ENCODE measurements at places on chromosomes 2 and 18.

DNA sequence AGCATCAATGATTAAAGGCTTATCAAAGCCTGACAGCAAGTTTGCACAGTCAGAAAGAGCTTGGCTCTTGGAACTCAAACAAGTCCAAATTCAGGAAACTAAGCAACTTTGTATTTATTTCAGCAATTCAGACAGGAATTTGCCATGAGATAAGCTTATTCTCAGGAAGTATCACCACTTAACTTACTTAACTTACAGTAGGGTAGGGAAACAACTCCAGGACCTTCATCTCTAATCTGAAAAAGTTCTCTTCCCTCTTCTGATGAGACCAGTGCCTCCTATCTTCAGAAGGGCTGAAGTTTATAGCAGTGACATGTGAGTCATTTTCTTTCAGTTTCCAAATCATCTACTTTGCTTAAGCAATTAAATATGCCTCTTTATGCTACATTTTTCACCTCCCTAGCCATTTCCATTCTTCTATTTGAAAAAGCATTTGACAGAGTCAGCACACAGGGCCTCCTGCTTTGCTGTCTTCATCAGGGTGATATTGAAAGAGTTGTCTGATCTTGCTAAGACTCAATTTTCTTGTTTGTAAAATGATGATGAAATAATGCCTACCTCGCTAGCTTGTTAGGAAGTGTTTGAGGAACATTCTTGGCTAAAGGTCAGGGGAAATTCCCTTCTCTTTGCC is 389.5 kb downstream of the RND3 start:
- DNase-seq = no peak

DNA sequence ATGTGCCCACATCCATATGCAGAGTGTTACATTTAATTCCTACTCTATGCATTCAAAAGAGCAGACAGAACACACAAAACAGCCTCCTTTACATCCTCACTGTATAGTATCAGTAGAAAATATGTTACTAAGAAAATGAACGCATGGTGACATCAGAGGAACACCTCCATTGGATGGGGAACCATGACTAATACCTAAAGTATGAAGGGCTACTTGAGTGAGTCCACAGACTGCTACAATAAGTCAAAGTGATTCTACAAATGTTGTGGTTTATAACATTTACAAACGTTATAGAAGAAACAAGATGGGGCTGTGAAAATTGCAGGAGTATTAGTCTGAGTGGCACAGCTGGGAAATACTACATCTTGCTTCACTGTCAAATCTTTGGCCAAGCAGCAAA is 1830.9 kb upstream of the PIK3C3 start:
- no peak for DNase-seq

DNA sequence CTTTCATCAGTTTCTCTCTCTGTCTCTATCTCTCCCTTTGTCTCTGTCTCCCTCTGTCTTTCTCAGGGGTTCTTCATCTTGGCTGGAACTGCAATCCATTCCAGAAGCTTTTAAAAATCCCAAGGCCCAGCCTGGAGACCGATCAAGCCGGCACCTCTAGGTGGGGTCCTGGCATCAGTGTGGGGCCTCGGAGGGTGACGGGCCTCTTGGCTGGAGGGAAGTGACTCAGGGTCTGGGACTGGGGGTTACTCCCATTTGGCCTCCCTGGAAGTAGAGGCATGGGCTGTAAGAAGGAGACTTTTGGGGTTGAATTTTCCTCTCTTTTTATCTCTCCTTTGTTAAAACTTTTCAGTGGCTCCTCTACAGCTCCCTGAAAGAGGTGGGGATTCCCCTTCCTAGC is 52.8 kb upstream of the OTOF start:
- DNase-seq = no peak

DNA sequence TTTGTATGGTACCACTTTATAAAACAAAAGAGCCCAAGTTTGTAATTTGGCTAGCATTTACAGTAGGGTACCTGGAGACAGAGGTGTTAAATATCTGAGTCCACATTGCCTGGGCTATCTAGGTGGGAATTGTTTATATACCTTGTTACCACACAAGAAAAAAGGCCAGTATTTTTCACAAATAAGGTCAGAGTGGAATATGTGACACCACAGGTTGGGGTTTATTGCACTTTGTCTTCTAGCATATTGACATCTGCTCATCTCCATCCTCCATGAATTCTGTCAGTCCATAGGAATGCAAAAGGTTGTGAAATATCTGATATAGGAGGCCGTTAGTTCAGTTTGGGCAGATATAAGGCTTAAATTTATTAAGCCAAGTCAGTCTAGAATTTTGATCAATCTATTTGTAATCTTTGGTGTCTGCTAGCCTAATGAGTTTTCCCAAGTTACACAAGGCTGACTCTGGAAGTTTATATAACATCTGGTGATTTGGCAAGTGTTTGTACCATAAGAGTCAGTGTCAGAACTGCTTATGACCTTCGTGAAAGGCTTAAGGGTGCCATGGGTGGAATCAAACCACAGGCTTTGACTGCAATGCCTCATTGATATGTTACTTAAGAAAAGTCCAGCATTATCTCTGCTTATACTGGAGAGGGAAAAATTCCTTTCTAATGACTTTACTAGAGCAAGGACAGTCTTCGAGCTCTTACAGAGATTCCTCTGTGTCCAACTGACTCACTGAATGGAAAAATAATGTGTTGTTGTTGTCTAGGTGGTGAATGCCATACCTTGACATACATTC is 11.3 kb upstream of the DPP4 start:
- no peak for DNase-seq

GRCh38 chr2:126115975-126116374 is 540.0 kb upstream of the GYPC start:
- no peak for DNase-seq

DNA sequence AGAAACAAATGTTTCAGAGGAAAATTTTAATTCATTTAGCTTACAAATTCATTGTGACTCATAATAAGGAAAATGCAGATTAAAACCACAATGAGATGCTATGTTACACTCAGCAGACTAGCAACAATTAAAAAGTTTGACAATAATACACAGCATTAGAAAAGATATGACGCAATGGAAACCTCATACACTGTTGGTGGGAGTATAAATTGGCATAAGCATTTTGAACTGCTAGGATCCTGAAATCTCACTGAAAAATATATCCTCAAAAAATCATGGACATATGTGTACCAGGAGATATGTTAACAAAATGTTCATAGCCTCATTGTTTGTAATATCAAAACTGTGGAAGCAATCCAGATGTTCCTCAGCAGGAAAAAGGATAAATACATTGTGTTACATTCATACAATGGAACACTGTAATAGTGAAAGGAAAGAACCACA is 13.7 kb downstream of the CALCRL start:
- no peak for DNase-seq

DNA sequence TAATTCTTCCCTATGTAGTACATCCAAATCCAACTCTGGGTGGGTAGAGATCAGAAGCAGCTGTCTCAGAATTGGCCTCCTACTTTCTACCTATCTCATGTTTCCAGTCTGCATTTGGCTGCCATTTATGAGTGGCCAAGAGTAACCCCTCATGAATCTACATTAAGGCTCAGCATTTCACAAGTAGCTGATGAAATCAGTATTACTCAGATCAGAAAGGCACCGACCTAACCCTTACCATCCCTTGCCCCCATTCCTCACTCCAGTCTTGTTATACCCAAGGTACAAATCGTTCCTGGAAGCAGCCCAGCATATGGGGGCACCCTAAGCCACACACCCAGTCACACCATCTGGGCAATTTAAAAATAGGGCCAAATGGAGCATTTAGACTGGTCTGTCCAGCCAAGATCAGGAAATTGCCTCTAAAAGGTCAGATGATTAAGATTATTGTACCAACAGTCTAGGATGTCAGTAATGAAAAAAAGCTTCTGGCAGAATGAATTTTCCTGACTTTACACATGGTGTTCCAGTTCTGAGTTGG is 37.1 kb downstream of the CD28 start:
- no peak for DNase-seq

- no peak for DNase-seq
Observed at GRCh38 chr2:69386360-69386759, 667 bp downstream of the GFPT1 start.

GRCh38 chr2:112626604-112627059 is 19.1 kb upstream of the SLC20A1 start:
- peak; percentile 22 for DNase-seq

- no peak for DNase-seq
Observed at GRCh38 chr2:237132799-237133198, 47.1 kb downstream of the COPS8 start.

DNA sequence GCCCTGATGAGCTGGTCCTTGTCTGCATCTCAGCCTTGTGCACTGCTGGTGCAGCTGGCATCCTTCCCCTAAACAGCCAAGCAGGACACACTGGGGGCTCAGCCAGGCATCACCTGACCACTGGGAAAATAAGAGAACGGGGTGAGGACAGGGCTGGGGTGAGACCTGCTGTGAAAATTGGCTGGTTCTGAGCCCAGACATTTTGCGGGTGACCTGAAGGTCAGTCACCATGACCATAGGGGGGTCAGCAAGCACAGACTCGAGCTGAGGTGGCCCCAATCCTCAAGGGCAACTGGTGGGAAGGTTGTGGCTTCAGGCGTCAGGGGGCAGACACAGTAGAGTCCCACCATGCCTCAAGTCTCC is 144.9 kb upstream of the TWIST2 start:
- no peak for DNase-seq

- no peak for DNase-seq
Observed at GRCh38 chr18:59516356-59517155, 157.5 kb upstream of the LMAN1 start.

- DNase-seq = no peak
Observed at GRCh38 chr2:137405496-137405895, 558.8 kb upstream of the HNMT start.

GRCh38 chr2:4844881-4845280 is 847.3 kb upstream of the SOX11 start:
- DNase-seq = no peak

DNA sequence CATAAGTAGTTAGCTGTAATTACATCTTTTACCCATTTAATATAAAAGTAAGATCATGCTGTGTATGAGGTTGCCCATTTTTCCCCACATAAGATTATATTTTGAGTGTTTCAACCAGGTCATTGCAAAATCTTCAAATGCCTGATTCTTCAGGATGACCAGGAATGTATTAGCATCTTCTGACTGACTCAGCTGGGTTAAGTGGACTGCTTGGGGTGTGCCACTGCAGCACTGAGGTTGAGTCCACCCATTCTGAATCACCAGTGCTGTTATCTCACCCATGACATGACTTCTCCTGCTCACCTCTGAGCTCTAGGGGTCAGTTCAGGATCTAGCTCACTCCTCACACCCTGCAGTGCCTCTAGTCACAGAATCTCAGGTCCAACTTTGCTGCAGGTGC is 576.7 kb upstream of the ZEB2 start:
- DNase-seq = no peak

DNA sequence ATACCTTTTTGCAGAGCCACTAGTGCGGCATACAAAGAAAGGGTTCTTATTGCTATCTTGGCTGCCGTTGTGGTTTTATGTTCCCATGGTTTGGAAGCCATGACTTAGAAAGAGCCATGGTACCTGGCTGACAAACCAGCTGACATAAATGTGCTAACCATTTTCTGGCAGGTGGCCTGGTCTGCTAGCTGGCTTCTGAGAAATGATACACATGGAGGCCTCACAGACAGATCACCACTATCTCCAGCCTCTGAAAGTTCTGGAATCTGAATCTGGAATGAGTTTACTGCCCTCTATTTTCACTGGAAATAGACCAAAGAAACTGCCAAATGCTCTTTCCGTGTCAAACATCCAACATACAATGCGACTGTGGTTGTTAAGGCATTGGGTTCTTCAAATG is 123.7 kb downstream of the QPCT start:
- no peak for DNase-seq

DNA sequence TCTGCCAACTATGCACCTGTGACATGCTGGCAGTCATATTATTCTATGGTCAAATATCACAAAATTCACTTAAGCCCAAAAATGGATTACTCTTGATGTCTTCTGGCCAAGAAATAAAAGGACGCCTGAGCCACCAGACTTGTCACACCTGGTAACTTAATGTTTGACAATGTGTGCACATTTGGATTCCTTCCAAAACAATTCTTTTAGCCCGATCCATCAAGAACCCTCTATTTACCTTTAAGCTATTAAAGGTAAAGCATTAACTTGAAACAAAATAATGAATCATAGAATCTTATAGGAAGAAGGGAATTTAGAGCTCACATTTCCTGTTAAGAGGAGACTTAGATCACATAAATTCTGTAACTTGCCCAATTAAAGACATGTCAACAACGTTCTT is 46.5 kb upstream of the NFU1 start:
- no peak for DNase-seq

- no peak for DNase-seq
Observed at GRCh38 chr2:226888971-226889370, 53.1 kb downstream of the RHBDD1 start.

- no peak for DNase-seq
Observed at GRCh38 chr2:221981912-221982470, 316.8 kb downstream of the PAX3 start.

DNA sequence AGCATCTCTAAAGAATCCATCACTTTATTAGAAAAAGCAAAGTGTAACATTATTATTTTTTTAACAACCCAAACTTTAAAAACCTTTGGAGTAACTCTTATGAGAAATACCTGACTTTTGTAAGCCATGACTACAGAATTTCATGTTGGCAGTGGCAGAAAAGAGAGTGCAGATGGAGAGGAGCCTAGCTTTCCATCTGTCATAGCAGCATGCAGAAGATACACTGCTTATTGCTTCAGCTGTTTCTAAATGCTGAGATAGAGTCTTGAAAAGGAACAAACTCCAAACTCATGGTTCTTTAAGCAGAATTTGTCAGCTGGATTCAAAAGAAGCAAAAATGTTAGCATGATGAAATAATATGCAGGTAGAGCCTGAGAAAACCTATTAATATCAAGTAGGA is 1130.3 kb downstream of the DPP10 start:
- DNase-seq = no peak

DNA sequence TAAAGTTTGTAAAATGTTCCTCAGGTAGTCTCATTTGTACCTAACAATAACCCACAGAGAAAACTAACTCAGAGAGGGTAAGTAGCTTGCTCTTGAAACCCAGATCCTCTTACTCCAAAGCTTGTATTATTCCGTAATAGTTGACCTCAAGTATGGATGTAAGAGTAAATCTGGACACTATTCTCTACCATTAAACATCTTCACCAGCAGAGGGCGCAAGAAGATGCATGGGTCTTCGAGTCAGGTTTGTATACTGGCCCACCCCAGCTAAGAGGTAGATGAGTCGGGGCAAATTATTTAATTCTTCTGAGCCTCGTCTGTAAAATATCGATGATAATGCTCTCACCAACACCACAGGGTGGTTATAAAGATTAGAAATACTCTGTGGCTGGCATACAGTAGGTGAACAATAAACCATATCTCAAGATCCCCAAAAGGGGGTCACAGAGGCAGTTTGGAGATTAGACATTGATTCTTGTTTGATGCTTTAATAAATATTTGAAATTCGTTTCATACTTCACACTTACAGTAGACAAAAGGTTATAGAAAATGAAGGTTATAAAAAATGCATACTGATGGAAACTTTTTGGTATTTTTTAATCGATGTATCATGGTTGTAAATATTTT is 3.5 kb upstream of the CABLES1 start:
- DNase-seq = no peak

- no peak for DNase-seq
Observed at GRCh38 chr18:46756025-46756558, 761 bp downstream of the ST8SIA5 start.
